Activated naive CD4-positive, alpha-beta T cell treated with anti-CD3 and anti-CD28 coated beads, Interleukin-2, amount 50 U/mL, for 16 hours (primary cell): ENCODE measurements at places on chromosomes 6 and 20.

GRCh38 chr6:31579546-31580437 lies 2.4 kb downstream of the LTB start:
- no peak for DNase-seq

DNA sequence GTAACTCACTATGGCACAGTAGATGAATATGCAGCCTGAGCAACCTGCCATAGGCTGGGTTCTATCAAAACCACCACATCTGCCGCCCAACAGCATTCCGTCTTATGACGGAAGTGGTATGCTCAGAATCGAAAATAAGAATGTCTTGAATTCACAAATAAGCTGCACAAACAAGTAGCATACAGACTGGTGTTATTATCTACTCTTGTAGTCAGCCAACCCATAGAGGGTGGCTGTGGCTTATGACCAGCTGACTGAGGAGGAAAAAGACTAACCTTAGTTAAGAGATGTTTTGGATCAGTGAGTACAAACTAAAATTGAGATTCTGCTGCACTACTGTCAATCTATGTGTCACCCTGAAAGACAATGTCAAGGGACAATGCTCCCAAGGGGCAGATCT lies 1255.1 kb upstream of the EYS start:
- DNase-seq, result no peak

DNA sequence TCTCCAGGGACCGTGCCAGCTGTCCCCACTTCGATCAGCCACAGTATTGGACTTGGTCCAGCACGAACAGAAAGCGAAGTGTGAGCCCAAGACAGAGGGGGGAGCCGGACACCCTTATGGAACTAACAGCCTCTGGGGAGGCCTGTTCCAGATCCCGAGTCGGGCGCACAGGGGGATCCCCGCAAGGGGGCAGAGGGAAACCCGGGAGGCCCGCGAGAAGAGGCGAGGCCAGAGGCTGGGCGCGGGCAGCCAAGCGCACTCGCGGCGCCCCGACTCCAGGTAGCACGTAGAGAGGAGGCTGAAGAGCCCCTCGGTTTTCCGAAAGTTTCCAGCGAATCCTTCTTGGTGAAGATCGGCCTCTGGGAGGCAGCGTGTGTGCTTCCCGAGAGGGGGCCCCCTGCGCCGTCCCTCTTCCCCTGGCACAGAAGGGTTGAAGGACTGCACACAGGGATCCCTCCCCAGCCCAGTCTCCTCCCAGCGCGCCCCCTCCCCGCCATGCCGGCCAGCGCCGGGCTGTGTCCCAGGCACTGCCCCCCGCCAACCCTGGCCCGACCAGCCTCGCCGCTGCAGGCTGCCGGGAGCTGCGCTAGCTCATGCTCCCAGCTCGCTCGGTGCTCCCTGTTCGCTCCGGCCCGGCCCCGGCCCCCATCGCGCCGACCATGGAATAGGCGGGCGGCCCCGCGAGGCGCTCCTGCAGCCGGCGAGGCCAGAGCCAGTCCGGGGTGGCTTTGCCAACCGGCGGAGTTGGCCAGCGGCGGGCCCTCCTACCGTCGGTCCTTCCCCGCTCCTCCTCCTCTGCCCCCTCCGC lies 577 bp upstream of the SLC24A3 start:
- DNase-seq, result no peak

GRCh38 chr6:149855741-149856140 lies 8.4 kb downstream of the LRP11 start:
- DNase-seq, result no peak

- DNase-seq, result no peak
These were observed 14.7 kb upstream of the BPIFA3 start for GRCh38 chr20:33202451-33202850.
